ENCODE measurements at places on chromosomes 2 and 18.

GRCh38 chr2:43484323-43484930, 111.4 kb downstream of the THADA start:
- no peak for DNase-seq

- DNase-seq = no peak
These were observed 373.4 kb downstream of the LPIN1 start for GRCh38 chr2:12119841-12120240.

- no peak for DNase-seq
These were observed 19.6 kb downstream of the CEP68 start for GRCh38 chr2:65075605-65076344.

DNA sequence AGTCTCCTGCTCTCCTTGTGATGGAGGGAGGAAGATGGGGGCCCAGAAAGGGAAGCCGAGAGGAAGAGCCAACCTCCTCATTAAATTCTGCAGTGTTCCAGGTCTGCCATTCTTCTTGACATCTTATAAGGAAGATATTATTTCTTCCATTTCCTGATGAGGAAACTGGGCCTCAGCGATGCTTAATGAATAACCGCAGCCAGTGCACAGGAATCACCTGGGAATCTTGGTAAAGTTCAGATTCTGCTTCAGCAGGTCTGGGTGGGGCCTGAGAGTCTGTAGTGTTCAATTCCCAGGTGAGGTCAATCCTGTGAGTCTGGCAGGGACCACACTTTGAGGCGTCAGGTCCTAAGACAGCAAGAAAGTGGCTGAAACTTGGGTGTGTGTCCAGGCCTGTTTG, 17.3 kb downstream of the PCARE start:
- no peak for DNase-seq

DNA sequence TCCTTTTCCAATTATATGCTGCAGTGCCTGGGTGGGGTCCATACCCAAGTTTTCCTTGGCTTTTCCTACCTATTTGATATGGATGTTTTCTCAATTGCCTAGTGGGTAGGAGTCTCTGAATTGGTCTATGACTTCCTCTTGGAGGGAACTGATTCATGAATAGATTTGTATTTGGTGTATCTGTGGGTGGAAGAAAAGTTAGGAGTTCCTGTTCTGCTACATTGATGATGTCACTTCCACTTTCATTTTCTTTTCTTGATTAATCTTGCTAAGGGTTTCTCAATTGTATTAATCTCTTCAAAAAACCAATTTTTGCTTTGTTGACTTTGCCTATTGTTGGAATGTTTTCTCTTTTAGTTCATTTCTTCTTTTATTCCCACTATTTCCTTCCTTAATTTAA, 37.4 kb upstream of the SLC9A2 start:
- DNase-seq = no peak

DNA sequence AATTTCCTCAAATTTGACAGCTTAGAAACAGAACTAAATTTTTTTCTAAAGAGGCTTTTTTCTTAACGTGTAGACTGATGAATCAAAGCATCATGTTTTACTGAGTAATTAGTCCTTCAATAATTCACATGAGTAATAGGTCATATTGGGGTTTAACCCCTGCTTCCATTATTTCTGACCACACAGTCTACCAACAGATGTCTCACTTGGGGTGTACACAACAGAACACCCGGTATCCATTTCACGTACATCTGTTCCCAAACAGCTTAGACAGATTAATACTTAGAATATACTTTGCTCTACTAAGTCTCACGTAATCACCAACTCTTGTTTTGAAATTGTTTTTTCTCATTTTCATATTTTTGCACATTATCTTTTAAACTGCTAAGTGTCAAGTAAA, 14.8 kb downstream of the CERKL start:
- no peak for DNase-seq

DNA sequence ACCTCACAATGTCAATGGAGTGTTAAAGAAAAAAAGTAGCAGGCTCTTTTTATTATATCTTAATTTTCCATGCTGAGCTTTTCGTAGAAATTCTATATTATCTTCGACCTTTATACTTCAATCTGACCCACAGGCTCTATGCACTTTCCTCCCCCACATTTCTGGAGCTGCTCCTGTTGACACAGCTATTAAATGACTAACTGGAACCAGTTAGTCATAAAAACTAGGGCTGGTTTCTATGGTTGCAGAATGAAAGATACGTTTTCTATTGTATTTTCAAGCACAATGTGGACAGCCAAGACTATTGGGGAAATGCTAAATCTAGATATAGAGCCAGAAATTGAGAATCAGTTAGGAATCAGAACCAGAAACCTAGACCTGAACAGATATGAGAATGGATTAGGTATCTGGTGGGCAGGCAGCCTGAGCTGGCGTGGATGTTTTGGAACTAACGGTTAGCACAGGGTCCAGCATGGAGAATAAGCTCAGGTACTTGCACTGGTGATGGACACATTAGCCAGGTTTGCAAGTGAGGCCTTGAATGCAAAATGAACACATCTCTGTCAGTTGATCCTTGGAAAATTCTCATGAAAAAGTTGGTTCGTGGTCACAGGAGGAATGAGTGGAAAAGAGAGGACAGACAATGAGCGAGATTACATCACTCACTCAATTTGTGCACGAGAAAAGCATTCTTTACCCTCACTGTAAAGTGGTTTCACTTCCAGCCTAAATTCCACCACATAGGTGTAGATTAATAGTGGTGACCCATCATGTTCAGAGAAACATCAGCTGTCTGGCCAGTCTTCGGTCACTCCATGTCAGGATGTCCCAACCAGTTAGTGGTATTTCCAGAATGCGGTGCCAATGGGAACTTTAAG, 144.6 kb upstream of the EPHA4 start:
- no peak for DNase-seq

- DNase-seq = no peak
These were observed 898.9 kb downstream of the CPS1 start for GRCh38 chr2:211455216-211455841.

DNA sequence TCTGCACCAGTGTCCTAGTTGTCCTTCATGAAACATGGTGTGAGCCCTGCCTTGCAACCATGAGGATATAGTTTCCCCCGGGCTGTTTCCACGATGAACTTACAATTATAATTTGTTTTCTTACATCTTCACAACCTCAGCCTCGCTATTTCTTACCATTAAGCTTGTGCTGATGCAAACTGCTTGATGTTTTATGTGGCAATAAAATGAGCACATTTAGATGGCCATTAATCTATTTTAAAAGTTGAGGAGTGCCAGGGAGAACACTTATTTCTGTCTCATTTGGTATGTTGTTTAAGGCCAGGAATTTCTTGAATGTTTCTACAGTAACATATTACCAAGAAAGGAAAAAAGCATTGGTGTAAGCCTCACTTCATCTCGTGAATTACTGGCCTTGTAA, 214.5 kb upstream of the SLC8A1 start:
- DNase-seq = no peak

DNA sequence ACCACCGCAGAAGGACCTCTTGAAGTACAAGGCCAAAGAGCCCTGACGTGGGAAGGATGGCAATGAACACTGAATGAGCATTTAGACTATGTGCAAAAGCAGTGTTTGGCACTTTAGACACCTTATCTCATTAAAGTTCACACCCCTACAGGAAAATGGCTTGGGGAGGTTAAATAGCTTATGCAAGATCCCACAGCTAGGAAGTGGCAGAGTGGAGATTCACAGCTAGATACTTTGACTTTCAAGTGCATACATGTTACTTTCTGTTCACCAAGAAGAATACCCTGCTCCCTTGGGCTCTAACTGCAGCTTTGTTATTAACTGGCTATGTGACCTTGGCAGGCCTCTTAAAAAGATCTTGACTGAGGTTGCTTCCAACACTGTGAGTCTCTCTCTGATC, 58.2 kb downstream of the ICOS start:
- DNase-seq = no peak

DNA sequence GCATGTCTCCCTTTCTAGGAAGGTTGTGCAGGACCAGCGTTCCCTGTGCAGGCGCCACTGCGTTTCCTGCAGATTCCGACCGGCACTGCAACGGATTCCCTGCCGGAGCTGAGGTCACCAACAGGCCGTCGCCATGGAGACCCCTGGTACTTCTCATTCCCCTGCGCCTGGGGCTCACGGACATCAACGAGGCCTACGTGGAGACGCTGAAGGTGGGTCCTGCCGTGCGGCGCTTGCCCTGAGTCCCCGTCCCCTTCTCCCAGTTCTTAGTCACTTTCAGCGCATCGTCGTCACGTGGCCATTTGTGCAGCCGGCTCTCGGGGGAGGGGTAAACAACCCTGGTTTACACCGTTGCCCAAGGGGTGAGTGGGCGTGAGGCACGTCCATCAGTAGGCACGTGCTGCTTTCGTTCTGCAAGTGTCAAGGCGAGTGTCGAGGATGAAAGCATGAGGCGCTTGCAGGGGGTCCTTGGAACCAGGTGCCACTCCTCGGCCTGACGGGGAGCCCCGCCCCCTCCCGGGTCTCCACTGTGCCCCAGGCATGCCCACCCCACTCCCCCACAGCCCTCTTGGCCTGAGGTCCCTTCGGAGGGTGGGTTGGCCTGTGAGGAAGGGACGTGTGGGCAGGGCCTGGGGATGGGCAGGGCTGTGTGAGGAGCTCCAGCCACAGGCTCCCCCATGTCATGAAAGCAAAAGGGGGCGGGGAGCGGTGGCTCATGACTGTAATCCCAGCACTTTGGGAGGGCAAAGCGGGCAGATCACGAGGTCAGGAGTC, 19.8 kb downstream of the DTYMK start:
- DNase-seq = no peak

GRCh38 chr2:29314816-29315571, 199.8 kb downstream of the CLIP4 start:
- peak; percentile 21 for DNase-seq

DNA sequence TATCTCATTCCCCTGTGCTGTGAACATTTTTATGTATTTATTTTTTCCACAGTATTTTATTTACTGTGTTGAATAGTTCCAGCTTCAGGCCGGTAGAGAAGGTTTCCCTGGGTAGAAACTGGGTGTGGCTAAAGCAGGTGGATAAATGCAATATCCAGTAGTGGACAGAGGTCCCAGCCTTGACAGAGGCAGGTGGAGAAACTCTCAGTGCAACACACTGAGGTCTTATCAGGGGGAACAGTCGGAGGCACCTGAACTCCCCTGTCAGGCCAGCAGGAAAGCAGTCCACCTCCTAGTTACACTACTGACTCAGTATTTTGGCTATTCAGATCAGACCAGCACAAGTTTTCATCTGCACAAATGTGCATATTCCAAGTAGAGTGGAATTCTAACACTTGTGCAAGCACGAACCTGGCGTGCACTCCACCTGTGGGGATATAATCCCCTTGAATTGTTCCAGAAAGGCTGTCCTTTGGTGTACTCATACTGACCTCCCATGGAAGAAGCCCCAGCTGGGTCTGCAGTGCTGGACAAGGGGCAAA, 103.3 kb downstream of the GULP1 start:
- DNase-seq = no peak

DNA sequence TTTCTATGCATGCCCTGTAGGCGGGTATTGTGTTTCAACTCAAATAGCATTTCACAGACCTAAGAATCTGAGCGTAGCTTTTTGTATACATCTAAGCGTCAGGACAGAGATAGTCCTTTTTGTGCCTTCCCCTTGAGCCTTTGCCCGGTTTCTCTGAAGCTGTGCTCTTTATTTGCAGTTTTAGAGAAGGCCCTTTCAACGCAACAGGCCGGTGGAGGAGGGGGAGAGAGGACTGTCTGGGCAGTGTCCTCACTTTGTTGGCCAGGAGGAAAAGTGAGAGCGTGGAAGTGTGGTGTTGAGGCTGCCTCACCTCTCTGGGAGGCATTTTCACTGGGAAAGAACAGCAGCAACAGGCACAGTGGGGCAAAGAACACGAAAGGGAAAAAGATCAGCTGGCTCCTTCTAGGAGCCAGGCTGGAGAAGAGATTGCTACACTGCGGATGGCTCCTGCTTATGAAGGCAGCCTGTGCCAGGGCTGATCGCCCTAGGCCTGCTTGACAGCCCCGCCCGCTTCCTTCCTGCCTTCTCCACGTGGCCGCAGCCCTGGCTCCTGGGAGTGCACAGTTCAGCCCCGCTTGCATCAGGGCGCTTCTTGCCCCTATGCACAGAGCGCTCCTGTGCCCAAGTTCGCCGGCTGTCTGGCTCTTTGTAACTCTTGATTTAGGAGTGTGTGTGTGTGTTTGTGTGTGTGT, 195.6 kb upstream of the POU3F3 start:
- DNase-seq = no peak

DNA sequence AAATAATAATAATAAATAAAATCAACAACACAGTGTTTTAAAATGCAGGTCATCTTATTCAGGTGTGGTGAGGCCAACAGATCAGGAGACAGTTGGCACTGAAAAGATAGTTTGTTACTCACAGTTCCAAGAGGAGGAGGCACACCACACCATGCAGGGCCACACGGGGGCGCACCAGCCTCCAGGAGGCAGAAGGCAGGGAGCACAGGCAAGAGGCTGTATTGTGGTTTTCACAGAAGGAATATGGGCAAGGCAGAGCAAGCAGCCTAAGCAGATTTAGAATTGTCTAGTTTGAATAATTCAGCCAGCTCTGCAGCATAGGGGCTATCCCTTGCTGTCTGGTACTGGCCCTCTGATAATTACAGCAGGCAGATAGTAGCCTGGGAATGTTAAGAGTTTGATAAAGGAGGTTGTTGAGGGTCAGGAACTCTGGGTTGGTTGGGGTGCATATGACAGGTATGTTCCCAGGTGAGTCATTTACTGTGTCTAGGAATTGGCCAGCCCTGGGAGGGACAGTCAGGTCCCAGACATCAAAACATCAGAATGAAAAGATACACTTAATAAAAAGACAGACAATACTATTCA, 31.3 kb downstream of the KIAA2012 start:
- DNase-seq = no peak

DNA sequence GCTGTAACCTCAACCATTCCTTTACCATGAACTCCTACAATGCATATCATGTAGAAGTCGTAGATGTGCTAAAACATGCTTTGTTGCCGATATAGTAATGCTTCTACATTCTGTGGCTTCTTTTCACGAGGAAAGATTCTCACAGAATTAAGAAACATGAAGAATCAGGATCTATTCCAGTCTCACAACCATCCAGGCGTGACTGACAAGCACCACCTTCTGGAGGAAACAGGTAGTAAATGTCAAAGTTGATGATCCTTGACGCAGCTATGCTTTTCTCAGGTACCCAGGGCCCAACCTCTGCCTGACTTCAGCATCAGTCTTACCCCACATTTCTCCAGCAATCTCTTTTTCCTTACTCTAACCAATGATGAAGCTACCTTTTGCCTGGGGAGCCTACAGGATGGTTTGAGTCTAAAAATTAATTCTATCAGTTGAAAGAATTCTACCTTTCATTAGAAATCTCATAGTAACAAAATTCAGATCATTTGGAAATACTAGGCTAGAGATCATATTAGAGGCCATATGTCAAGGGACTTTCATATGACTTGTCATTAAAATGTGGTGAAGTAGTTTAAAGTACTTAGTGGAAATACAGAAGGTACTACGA, 123.3 kb upstream of the RND3 start:
- no peak for DNase-seq

Measured in stimulated activated CD4-positive, alpha-beta T cell treated with anti-CD3 and anti-CD28 coated beads, Interleukin-15, amount 100 ng/mL, for 1 hour (primary cell).